ENCODE measurements at places on chromosomes 12 and 14.

DNA sequence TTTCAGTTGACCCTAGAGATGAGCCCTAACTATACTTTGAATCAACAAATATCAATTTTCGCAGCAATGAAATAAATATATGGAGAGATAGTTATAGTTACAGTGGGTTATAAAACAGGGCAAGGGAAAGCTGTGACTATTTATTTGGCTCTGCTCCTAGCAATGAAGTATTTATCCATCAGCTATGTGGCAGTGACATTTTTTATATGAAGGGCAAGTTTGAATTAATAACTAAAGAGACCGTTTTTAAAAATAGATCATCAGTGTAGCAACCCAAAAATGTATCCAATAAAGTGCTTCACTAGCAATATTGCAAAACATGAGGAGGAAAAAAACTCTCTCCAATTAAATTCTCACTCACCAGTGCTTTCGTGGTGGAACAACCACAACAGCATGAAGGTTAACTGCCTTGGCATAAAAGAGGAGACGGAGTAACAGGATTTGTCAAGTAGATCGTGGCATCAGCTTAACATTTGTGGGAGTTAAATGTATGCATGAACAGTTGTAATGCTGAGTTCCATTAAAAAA is 58.1 kb upstream of the NUDT4 start:
- DNase-seq = no peak

DNA sequence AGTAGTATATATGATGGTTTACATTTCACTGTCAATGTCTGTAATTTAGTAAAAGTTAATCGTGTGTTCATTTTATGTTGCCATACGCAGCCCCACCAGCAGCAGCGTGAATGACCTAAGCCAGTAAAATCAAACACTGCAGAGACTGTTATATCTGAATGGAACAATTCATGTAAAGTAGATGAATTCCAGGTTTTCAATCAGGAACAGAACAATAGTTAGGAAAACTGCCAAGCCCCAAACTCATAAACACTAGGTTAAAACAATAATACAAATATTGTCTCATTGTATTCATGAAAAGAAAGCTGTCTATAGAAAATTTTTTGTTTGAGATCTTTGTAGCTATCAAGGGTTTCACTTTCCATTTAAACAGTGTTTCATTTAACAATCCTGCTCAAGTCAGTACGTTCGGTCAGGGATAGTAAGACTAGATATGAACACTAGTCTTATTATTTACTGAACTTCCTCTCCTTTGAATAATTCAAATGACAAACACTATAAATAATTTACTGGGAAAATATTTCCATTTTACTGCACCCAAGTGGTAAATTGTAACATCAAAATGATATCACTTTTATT is 256.8 kb upstream of the FLRT2 start:
- no peak for DNase-seq

DNA sequence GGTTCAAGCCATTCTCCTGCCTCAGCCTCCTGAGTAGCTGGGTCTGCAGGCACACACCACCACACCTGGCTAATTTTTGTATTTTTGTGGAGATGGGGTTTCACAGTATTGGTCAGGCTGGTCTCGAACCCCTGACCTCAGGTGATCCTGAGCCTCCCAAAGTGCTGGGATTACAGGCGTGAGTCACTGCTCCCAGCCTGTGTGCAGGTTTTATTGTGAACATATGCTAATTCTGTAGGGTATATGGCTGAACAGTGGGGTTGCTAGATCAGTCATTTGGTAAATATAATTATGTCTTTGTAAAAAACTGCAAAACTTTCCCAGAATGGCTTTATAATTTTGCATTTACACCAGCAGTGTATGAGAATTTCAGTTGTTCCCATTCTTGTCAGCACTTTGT is 85.9 kb downstream of the RCOR1 start:
- DNase-seq = no peak

- DNase-seq = no peak
Measured at GRCh38 chr12:15393995-15394394, 71.7 kb downstream of the PTPRO start.

DNA sequence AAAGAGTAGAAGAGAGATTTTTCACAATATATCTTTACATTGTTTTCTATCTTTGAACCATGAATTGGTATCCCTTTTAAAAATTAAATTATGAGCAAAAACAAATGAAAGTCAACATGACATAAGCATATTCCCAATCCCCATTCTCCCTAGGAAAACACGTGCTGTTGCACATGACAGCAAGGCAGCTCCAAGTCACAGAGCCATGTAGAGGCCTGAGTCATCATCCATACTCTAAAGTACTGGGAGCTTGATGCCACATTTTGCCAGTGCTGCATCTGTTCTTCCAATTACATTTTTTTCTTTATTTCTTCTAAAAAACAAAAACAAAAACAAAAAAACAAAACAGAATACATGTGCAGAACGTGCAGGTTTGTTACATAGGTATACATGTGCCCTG is 115.2 kb downstream of the ITPR2 start:
- no peak for DNase-seq

DNA sequence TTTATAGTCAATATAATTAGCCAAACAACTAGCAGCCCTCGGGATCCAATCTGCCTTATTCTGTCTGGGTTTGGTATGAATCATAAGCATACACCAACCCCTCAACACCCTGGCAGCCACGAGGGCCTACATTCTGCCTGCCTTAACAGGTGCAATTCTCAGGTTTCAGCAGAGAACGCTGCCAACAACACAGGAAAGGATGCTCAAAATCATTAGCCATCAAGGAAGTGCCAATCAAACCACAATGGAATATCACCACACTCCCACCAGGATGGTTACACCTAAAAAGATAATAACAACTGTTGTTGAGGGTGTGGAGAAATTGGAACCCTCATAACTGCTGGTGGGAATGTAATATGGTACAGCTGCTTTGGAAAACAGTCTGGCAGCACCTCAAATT is 122.8 kb downstream of the TTC7B start:
- no peak for DNase-seq

DNA sequence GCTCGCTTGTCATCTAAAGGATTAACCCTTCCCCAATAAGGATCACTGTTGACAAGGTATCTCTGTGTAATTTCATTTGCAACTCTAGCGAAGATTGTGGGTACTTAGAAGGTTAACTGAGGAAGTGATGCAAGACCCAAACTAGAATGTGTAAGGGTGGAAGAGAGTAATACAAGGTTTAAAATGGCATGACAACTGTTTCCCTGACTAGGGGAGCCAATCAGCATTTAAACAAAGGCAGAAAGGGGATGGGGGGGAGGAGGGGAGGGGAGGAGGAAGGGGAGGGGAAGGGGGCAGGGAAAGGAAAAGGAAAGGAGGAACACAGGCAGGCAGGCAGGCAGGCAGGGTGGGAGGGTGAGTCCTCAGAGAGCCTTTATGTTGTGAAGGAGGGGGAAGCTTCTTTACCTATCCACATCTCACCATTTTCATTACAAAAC is 31.1 kb downstream of the NRDE2 start:
- no peak for DNase-seq

- DNase-seq = no peak
Measured at GRCh38 chr12:111076611-111077451, 156.5 kb upstream of the MYL2 start.

DNA sequence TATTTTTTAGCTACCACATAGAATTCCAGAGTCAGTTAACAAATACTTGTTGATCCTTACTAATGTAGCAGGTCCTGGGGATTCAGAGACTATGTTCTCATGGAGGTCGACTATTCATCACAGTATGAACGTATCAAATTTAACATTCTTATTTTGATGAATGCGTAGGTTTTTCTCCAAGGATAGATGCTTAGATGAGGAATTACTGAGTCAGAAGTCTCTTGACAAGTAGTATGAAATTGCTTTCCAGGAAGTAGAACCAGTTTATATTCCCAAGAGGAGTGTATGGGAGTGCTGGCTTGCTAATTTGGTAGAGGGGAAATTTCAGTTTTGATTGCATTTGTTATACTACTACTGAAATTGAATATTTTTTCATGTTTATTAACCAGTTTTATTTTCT is 42.8 kb upstream of the CRADD start:
- DNase-seq = no peak

GRCh38 chr12:111204788-111205241 is 164.1 kb downstream of the PHETA1 start:
- DNase-seq = no peak

- no peak for DNase-seq
Measured at GRCh38 chr14:70514168-70515069, 20.4 kb downstream of the ADAM20 start.
